Left renal pelvis (tissue), 4 donors: ENCODE measurements at places on chromosomes 12 and 14. TPM values are rescaled to one million over a fixed set of nuclear protein-coding genes. Genes with fewer than 3 reads are reported as not detected.

DNA sequence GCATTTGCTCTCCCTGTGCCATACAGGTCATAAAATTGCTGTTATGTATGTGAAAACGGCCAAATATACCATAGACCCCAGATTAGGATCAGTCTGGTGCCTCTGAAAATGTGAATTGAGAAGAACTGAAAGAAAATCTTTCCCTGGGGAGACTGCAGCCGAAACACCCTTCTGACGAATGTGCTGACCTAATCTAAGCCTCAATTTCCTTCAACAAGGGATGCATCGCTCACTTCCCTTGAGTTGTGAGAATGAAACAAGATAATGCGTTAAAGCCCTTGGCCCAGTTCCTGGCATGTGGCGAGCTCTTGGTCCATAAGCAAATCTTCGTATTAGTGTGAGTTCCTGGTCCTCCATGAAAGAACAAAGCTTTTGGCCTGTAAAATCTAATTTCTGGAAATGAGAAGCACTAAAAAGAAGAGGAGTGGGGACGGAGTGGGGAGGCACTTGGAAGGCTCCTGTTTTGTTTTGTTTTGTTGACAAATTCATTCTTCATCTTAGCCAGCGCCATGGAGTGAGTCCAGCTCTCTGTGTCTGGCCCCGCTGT lies 49.5 kb upstream of the RTRAF start:
- no peak for DNase-seq

DNA sequence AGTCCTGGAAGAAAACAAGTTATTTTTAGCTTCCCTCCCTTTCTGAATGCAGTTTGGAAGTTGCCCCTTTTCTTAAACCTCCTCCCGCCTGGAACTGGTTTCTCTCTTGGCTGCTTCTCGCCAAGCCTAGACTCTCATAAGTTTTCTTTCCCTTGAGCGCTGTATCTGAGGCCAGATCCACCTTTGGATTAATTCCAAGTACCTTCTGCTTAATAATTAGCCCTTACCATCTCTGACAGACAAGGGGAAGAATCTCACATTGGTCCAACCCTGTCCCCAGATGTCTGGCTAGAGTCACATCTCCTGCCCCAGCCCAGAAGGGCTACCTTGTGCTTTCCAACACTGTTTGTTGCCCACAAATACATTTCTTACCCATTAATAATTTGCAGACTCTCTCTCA lies 161.8 kb upstream of the RGS6 start:
- DNase-seq: no peak

- no peak for DNase-seq
These were observed 161.2 kb downstream of the NTF3 start for GRCh38 chr12:5593086-5593485.

DNA sequence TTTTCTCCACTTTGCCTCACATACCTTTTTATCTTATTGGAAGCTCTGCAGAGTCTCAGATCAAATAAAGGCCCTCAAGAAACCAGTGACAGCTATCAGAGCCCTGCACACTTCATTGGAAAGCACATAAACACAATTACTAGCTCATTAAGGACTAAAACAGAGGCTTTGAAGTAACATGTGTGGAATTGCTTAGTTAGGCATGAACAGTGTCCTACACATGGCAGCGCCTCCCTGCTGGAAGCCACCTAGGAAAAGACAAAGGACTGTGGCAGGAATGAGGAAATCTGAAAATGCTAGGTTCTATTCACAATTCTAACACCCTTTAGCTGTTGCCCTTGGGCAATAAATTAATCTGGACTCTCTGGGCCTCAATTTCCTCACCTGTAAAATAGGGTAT lies 89.4 kb downstream of the SUDS3 start:
- DNase-seq: no peak

DNA sequence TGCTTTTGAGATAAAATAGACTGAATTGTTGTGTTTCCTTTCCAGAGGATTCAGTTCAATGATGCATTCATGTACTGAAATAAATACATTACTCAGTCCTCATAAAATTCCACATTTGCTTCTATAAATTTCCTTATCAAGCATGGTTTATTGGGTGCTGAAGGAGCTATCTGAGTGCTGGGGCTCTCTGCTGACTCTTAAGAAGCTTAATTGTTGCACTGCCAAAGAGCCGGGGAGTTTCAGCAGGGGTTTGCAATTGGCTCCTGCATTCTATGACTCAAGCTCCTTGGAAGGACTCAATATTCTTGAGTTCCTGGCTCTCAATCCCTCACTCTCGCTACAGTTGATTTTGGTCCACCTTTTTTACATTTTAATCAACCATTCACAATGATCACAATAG lies 69.8 kb upstream of the PYGL start:
- no peak for DNase-seq

DNA sequence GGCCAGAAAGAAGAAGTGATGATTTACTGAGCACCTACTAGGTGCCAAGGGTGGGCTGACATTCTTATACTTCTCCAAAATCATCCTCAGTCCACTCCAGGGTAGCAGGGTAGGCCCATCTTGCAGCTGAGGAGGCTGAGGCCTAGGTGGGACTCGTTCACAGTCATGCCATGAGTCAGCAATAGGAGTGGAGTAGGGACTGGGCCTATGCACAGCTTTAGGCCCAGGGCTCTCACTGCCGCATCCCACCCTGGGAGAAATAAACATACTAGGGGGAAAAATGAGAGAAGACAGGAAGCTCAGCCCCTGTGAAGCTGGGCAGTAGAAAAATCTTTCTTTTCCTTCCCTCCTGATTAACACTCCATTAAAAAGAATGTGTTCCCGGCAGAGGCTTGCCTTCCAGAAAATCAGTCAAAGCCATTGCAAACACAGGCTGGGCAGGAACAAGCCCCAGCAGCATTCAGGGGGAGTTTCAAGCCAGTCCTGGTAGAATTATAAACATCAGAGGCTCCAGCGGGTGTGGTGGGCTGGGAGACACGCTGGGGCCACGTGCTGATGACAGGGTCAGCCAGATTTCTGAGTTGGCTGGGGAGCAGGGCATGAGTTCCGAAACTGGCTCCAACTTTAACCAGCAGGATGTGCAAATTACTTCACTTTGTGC lies 1.8 kb downstream of the HSPB8 start:
- DNase-seq: no peak

- DNase-seq: no peak
These were observed 229.3 kb upstream of the LHX5 start for GRCh38 chr12:113700943-113701342.

DNA sequence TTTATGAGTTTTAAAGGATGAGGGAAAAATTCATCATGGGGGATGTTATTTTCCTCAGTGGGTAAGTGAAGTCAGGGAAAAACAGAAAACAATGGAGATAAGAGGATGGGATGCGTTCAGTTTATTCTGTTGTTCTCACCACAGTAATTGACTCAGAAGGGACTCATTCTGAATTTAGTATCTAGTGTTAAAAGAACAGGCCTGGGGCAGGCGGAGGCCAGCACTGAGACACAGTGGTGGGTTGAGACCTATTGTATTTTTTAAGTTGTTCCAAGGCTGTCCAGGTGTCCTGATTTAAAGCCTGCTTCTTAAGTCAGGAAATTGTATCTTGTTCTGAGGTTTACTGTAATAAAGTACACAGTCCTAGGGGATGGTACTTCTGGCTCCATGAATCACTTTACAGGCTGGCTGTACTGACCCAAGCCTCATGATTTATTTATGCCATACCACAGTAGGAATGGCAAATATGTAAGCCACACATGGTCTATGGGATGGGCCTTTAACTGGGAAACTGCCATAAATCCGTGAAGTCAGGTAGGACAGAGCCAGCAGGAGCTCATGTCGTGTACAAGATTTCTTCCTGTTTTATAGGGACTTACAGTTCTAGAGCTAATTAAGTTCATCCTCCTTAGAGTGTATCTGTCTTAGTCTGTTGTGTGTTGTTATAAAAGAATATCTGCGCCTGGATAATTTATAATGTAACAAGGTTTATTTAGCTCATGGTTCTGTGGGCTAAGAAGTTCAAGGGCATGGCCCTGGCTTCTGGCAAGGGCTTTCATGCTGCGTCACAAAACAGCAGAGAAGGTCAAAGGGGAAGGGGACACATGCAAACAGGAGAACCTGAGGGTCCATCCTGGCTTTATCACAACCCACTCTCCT lies 244.1 kb downstream of the FBXL14 start:
- DNase-seq: no peak

- no peak for DNase-seq
These were observed 13.6 kb upstream of the MAPKAPK5 start for GRCh38 chr12:111828338-111828979.

GRCh38 chr14:22370084-22370847 lies 218.8 kb downstream of the DAD1 start:
- no peak for DNase-seq

- DNase-seq: no peak
These were observed 42.2 kb upstream of the SLC6A13 start for GRCh38 chr12:304805-305204.

DNA sequence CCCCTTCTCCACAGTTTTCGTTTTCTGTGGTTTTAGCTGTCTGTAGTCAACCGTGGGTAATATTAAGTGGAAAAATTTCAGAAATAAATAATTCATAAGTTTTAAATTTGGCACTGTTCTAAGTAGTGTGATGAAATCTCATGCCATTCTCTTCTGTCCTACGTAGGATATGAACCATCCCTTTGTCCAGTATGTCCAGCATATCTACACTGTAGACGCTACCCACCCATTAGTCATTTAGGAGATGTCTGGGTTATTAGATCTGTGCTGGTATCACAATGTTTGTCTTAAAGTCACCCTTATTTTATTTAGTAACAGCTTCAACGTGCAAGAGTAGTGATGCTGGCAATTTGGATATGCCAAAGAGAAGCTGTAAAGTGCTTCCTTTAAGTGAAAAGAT lies 44.7 kb downstream of the ATF7IP start:
- no peak for DNase-seq

GRCh38 chr12:26250801-26251200 lies 55.4 kb downstream of the SSPN start:
- no peak for DNase-seq

GRCh38 chr12:127270193-127270592 lies 996.8 kb upstream of the TMEM132C start:
- no peak for DNase-seq

DNA sequence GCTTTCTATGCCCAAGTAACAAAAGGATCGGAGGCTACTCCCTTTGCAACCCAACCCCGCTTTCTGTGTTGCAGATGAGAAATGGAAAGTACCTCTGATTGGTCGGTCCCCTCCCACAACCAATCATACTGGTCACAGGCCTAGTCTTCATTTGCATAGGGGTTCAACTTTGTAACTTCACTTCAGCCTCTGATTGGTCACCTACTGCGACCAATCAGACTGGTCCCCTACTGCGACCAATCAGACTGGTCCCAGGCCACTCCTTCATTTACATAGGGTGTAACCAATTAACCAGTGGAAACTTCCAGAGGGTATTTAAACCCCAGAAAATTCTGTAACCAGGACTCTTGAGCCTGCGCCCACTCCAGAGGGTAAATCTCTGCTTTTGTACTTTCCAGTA lies 906.4 kb upstream of the TMEM132C start:
- DNase-seq: no peak

DNA sequence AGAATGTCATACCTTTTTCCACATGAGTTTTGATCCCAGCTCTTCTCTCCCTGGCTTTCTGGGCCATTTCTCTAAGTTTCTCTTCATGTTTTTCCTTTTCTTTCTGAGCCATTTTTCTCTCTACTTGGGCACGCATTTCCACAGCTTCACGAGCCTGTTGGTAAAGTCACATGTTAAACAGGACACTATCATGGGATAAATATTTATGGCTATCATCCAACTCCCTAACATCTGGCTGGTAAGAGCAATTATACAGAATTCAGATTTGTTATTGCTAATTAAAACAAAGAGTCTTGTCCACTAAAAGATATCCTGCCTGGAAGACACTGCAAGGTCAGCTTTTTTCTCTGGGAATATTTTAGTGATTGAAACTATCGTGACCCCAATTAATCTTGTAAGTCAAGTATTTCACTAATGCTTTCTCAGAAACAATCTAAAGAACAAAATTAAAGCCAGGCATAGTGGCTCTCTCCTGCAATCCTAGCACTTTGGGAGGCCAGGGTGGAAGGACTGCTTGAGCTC lies 23.1 kb downstream of the SLIRP start:
- DNase-seq: no peak

DNA sequence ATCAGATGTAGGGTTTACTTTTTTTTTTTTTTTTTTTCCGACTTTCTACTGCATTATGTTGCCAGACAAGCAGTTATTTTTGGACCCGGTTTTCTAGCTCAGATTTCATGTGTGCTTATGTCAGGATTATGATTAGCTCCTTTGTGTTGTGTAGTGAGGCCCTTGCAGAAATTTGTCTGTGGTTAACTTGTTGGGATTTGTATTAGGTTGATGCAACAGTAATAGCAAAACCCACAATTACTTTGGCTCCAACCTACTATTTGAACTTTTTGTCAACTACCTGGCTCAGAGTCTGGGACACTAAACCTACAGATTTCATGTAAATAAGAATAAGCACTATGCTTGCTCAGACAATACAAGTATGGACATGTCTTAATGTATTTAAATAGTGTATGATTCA lies 44.1 kb upstream of the KCNJ8 start:
- no peak for DNase-seq

DNA sequence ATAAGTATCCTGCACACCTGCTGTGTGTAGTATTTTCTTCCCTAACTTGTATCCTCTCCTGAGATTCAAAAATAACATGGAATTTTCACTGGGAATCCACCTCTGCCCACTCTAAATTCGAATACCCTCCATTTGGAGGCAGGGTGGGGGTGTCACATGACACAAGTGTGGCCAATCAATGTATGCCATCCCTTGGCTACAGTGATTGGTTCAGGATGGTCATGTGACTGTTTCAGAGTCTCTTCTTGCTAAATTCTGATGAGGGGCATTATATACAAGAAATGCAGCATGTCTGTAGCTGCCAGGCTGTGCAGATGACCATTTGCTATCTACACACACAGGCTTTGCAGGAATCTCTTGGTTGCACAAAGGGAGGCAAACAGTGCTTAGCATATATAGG lies 86.8 kb upstream of the TMEM132C start:
- DNase-seq: no peak

GRCh38 chr14:52863334-52863700 lies 71.9 kb upstream of the GNPNAT1 start:
- no peak for DNase-seq

DNA sequence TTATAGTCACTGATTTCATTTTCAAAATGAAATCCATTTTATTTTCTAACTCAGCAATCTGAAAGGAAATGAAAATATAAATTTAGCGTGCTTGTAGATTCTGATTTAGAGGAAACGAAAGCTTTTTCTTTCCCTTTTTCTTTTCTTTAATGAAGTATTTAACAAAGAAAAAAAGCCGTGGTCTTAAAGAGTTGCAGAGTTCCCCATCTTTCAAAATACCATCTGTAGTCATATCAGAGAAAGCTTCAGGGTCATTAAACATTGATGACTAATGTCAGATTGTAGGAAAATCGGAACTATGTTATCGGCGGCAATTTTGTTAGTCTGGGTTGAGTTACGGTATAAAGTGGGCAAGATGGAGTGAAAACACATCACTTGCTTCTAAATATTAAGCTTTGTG lies 32.3 kb downstream of the DRAM1 start:
- no peak for DNase-seq

GRCh38 chr12:24896171-24896570 lies 52.7 kb downstream of the BCAT1 start:
- DNase-seq: no peak

- no peak for DNase-seq
These were observed 909.4 kb upstream of the LRFN5 start for GRCh38 chr14:40697231-40697630.

- DNase-seq: no peak
These were observed 5.1 kb upstream of the OTUB2 start for GRCh38 chr14:94021001-94021400.

The ARID2 gene
- polyA plus RNA-seq: 36.8 TPM

The STAB2 gene
- polyA plus RNA-seq: 1.5 TPM

The CLEC4A gene
- 0.63 TPM for polyA plus RNA-seq

The GLT8D2 gene
- 89.8 TPM for polyA plus RNA-seq

The CPM gene
- polyA plus RNA-seq: 25.7 TPM

The SIX6 gene
- polyA plus RNA-seq: not detected

The KRT73 gene
- not detected for polyA plus RNA-seq

The B4GALNT1 gene
- polyA plus RNA-seq: 0.99 TPM

The PLEKHH1 gene
- 6.7 TPM for polyA plus RNA-seq
